ENCODE measurements at places on chromosomes 1 and 21.

GRCh38 chr21:32508558-32508957 is 76.8 kb downstream of the TCP10L start:
- DNase-seq: no peak

DNA sequence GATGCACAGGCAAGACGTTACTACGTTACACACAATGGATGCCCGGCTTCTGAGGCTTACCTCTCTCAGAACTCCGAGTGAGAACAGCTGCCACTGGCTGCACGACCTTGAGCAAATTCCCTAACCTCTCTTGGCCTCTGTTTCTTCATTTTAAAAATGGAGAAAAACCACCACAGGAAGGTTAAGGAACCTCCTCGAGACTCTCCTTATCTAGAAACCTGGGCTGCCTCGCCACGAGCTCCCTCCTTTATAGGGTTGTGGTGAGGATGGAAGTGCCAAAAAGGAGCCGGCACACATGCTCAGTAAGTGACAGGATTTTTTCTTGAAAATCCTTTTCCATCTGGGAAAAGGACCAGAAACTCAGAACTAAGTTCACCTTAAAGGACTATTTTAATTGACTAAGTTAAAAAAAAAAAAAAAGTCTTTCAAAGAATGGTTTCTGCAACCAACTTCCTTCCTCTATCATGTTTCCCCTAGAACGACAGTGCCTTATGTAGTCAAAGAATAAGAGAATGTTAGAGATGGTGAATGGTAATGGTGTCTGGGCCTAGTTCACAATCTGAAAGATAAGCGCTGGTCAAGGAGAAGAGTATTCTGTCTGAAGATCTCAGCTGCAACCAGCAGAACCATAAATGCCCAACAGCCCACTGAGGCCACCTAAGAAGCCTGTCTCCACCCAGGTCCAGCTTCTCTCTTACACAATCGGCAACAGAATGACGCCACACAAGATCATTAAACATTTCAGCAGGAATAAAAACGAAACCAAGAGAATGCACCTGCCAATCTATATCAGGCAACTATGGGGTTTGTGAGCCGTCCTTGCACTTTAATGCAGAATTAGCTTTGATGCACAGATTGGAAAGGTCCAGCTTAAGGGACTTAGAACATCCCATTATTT is 64.9 kb downstream of the SLC45A1 start:
- DNase-seq: no peak

DNA sequence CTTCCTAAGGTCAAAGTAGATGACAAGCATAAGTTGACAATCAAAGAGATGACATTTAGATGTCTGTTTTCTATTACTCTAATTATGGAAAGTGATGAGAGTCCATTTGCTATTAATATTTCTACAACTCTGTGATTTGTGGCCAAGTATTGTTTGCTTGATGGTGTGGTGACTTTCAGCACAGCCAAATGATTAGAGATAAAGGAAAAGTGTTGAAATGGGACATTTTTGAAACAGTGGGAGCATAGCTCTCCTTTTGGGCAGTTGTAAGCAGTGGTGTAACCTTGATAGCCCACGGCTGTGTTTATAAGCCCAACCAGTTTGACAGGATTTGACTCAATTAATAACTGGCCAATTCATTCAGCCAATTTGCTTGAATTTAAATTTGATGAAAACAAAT is 31.6 kb downstream of the ZC3H11B start:
- DNase-seq: no peak

GRCh38 chr1:219699870-219700269 is 87.0 kb upstream of the ZC3H11B start:
- DNase-seq: no peak

DNA sequence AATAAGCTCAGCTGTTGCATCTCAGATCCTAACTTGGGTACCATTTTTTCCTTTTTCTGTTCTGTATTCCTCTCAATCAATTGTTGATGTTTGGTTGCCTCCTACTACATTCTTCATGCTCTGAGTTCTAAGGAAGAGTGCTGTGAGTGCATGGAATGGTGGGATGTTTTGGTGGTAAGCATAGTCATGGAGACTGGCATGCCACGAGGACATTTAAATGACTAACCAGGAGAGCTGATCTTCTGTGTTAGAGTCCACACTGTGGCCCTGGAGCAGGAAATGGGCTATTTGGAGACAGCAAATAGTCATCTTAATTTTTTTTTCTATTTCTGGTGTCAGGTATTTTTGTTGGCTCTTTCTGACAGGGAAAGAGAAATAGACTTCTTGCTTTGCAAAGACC is 69.5 kb upstream of the HSD17B7 start:
- no peak for DNase-seq

DNA sequence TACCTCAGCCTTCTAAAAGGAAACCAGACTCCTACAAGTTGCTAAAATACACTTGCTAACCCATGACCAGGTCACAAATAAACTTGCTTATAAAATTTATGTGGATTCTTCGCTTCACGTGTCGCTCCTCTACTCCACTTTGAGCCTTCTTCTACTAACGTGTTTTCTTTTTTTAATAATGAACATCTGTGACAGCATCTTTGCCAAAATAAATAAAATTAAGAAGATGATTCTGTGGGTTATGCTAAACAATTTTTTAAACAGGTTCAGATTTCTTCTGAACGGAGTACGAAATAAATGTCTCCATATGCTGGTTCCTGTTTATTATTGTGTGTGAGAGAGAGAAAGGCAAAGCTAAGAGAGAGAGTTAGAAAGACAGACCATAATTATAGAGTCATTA is 735.8 kb downstream of the LTN1 start:
- no peak for DNase-seq

DNA sequence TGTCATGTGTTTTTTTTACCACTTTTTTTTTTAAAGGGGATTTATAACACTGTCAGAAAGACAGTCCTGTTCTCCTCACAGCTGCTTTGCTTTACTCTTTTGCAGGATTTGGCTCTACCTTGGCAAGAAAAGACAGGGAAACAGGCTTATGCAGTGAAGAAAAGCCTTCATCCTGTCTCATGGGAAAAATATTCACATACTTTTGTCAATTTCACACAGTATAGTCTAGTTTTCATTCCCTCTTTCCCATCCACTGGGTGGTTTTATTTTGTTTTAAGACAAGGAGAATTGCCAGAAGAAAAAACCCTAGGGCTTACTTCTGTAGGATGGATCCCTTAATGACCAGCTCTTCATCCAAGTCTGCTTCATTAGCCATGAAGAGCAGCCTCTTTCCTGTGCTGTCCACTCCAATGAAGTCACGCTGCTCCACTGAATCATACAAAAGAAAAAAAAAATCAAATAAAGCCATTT is 60.0 kb downstream of the EIF2B3 start:
- DNase-seq: no peak

- no peak for DNase-seq
Observed at GRCh38 chr1:21384620-21385019, 55.3 kb upstream of the NBPF3 start.

- DNase-seq: no peak
Observed at GRCh38 chr1:69246109-69246508, 321.6 kb upstream of the LRRC7 start.

GRCh38 chr21:17848228-17848627 is 29.1 kb upstream of the C21orf91 start:
- DNase-seq: no peak

GRCh38 chr21:28654406-28654805 is 338.3 kb downstream of the LTN1 start:
- no peak for DNase-seq

GRCh38 chr1:205610901-205611466 is 20.8 kb downstream of the ELK4 start:
- DNase-seq: no peak

DNA sequence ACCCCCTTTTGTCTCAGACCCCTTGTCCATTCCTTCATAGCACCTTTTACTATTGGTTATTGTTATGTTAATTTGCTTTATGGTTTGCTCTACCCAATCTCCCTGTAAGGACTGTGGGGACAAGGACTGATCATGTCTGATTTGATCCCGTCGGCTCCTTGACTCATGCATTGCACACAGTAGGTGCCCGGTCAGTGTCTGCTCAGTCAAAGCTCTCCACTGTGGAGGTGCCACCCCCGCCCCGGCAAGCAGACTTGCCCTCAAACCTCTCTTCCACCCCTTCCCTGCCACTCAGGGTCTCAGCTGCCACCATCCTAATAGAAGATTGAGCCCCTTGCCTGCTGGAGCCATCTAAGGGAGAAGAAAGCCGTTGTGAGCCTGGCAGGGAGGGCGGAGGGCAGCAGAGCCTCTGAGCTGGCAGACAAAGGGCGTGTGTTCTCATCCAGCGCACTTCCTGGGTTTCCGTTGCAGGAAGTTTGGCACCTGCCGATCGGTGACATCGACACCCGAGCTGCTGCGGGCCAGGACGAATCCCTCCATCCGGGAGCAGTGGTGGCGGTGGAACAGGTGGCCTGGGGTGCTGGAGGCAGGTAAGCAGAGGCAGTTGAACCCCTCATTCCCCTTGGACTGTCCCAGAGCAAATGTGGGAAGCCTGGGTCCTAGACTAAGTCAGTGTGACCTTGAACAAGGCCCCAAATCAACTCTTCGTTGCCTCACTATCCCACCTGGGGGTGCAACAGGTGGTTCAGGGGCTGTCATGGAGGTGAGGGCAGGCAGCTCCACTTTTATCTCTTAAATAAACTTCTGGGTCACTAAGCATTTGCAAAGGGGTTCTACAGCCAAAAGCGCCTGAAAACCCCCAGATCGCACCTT is 2.2 kb upstream of the FBLIM1 start:
- no peak for DNase-seq

DNA sequence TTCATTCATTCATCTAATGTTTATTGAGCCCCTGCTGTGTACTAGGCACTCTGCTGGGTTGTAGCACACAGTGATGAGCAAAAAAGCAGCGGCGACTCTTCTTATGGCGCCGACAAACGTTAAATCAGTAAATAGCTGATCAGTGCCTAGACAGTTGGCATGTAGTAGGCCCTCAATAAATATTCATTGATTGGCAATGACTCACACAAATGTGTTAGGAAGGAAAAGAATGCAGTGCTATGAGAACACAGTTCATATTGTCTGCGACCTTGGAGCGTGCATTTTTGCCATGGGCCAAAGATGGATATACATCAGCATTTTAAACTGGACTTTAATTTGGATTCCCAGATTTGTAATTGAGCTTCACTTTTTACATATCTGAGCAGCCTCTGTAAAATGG is 52.0 kb downstream of the PRDM2 start:
- no peak for DNase-seq

GRCh38 chr1:231706934-231707333 is 80.3 kb downstream of the DISC1 start:
- no peak for DNase-seq

DNA sequence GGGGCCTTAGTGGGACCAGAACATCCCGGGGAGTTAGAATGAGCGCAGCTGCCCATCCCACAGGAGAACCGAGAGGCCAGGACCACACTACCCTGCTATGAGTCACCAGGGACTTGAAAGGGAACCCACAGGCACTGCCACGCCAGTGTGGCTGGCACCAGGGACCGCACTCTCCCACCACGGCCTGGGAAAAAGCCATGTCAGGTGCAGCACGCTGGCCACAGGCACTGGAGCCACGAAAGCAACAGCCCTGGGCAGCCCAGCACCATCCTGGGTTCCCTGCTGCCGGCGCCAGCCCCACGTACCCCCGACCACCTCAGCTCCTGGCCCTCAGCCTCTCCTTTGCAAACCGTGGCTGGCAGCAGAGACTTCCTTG is 14.1 kb upstream of the TMEM240 start:
- DNase-seq: no peak

DNA sequence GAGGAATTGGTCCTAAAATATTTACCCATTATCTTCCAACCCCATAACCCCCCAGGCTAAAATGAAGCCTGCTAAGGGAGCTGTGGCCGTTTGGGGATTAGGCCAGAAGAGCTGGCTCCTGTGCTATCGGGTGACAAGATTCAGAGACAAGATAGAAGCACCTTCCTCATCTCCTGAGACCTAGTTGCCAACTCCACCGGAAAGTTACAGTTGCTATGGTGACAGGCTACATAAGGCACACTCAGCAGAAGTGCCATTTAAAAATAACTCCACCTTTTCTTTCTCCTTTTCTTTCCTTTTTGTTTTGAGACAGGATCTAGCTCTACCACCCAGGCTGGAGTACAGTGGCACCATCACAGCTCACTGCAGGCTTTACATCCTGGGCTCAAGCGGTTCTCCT is 43.6 kb upstream of the ROR1 start:
- no peak for DNase-seq

GRCh38 chr1:89873288-89873687 is 52.5 kb downstream of the LRRC8D start:
- DNase-seq: no peak

GRCh38 chr1:177223359-177223758 is 52.6 kb downstream of the BRINP2 start:
- DNase-seq: no peak

- DNase-seq: no peak
Observed at GRCh38 chr1:7315946-7316345, 455.1 kb upstream of the VAMP3 start.

DNA sequence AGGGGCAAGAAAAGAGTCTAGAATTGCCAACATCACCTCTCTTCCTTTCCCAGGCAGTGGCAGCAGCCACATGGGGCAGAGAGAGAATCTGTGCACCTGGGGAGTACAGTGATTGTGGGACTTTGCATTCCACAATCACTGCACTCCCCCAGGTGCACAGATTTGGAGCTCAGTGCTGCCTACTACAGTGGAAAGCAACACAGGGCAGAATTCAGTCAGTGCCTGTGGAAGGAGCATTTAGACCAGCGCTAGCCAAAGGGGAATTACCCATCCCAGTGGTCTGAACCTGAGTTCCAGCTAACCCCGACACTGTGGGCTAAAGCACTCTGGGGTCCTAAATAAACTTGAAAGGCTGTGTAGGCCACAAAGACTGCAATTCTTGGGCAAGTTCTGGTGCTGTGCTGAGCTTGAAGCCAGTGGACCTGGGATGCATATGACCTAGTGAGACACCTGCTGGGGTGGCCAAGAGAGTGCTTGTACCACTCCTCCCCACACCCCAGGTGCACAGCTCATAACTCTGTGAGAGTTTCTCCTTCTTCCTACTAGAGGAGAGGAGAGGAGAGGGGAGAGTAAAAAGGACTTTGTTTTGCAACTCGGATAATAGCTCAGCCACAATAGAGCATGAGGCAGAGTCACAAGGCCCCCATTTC is 50.3 kb downstream of the NUP210L start:
- no peak for DNase-seq

GRCh38 chr1:236075848-236076247 is 11.0 kb upstream of the NID1 start:
- DNase-seq: no peak

Data from stimulated activated CD8-positive, alpha-beta memory T cell treated with anti-CD3 and anti-CD28 coated beads, Interleukin-7, amount 100 ng/mL, for 24 hours (primary cell).